IPS DF 19.7 (cell line): ENCODE measurements at places on chromosomes 11 and 22.
A peak's percentile ranks its signal among the peaks of the same experiment; 100 is the strongest.

DNA sequence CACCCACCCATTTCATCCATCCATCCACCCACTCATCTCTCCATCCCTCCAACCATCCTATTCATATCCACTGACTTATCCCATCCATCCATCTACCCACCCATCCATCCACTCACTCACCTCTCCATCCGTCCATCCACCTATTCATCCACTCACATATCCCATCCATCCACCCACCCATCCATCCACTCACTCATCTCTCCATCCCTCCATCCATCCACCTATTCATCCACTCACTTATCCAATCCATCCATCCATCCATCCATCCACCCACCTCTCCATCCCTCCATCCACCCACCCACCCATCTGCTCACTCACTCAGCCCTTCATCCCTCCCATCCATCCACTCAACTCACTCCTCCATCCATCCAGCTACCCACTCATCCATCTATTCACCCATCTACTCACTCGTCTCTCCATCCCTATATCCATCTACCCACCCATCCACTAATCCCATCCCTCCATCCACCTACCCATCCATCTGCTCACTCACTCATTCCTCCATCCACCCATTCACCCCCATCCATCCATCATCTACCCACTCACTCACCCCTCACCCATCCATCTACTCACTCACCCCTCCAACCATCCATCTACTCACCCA lies 36.2 kb downstream of the TRMU start:
- DNase-seq = no peak

- no peak for DNase-seq
Measured at GRCh38 chr22:36550701-36551495, 21.9 kb upstream of the EIF3D start.

DNA sequence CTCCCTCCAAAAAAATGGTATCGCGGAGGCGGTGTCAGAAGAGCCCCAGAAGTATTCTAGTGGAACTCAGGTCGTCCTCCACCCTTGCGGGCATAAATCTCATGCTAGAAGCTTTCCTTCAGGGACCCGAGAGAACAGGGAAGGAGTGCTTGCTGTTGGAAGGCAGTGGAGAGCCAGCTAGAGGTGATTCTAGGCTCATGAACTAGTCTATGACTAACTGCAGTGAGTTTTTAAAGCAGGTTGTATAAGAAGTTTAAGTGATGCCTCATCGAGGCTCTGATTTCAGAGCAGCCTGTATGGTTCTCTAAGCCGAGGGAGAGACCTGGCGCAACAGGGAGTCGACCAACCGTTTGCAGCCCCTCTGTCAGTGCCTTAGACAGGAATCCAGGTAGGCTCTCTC lies 85.7 kb downstream of the TBC1D22A start:
- no peak for DNase-seq

DNA sequence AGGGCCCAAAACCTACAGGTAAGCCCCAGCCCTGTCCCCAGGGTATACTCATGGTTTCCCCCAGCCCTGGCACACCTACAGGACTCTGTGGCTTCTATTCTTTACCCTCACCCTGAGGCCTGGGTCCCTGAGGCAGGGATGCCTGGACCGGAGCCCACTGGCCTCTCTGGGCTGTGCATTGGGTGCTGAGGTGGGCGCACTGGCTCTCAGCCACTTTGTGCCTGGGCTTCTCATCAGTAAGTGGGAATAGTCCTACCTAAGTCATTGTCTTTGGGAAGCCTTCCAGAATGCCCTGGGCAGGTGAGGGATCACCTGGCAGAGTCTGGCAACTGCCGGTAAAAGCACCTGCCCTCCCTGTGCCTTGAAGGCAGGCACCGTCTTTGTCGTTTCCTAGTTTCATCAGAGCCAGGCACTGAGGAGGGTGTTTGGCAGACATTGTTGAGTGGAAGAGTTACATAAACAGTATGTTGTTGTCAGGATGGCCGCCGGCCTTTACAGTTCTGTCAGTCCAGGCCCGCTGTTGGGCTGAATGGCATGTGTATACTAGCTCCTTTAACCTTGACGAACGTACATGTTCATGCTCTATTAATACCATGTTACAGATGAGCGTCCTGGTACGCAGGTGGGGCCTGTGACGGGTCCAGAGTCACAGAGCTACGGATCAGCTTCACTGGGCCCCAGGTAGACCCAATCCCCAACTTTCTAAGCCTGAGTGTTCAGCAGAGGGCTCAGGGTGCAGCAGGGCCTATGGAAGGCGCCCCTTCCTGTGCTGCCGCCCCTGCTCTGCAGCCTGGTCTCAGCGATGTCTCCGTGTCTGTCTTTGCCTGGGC lies 23.0 kb downstream of the SHANK3 start:
- DNase-seq = no peak

- DNase-seq = peak; percentile 84
Measured at GRCh38 chr11:69640995-69641581, at the start of gene CCND1. Gene CCND1, plus strand, starts transcription at chr11:69641156. Its CDS starts 158 bp downstream, at chr11:69641314.

DNA sequence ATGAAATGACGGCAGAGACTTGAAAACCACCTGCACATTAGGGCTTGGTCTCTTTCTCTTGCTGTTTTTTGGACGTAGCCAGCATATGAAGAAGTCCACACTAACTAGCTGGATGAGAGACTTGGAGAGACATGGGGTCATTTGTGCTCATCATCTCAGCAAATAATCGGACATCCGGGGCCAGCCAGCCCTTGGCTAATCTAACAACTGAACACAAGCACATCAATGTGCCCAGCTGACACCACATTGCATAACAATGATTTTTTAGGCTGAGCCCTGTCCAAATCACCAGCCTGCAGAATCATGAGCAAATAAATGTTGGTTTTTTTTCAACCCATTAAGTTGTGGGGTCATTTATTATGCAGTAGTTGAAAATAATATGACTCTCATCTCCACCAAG lies 460.3 kb upstream of the LARGE1 start:
- no peak for DNase-seq

DNA sequence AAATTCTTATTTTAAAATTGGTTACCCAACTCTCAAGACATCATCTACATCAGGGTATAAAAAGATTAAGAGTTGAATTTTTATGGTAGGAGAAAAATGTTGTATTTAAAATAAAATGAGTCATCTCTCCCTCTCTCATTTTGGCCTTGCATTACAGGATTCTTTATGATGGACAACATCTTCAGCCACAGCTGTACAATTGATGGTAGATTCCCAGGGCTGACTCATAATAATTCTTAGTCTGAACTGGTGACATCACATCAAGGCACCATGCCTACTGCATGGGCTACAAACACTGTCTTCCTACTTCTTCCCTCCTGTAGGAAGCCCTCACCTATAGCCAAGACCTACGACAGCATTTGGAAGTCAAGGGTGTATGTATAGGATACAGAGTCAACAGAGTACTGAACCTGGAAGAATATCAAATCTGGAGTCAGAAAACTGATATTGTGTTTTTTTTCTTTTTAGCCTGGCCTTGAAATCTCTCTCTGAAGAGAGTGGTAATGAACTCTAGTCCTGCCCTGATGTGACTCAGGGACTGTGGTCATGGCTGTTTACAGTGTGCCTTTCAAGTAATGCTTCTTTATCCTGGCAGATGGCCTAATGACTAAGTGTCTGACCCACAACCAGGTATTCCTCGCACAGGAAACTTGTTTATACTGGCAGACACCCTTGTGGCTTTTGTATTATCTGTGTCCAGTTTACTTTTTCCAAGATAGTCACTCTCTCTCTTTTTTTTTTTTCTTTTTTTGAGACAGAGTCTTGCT lies 32.5 kb downstream of the MRGPRX2 start:
- DNase-seq = no peak

- DNase-seq = no peak
Measured at GRCh38 chr11:130551388-130551787, 102.9 kb downstream of the ADAMTS15 start.

DNA sequence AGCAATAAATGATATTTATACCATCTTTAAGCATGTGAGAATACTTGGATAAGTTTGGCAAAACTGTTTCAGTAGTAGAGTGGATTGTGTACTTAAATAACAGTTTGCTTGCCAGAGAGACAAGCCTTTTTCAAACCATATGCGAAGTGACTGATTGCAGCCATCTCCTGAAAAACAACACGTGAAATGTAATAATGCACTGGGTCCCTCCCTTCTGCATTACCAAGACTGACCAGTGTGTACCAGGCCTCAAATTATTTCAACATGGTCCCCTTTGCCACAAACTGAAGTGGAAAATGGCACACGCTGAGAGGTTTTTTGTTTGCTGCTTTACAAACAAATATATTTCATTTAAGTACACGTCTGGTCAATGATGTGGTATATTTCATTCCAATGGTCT lies 337.4 kb downstream of the SOX6 start:
- DNase-seq = no peak

- no peak for DNase-seq
Measured at GRCh38 chr11:62506413-62507124, 40.0 kb downstream of the AHNAK start.

DNA sequence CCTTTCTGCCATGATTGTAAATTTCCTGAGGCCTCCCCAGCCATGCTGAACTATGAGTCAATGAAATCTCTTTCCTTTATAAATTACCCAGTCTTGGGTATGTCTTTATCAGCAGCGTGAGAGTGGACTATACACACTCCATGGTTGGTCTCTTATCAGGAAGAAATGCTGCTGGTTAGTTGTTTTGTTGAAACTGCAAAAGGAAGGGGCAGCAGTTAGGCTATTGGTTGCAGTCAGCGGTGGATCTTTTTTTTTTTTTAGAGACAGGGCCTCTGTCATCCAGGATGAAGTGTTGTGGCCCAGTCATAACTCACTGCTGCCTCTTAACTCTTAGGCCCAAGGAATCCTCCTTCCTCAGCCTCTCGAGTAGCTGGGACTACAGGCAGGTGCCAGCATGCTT lies 51.7 kb downstream of the HSD17B12 start:
- DNase-seq = no peak

DNA sequence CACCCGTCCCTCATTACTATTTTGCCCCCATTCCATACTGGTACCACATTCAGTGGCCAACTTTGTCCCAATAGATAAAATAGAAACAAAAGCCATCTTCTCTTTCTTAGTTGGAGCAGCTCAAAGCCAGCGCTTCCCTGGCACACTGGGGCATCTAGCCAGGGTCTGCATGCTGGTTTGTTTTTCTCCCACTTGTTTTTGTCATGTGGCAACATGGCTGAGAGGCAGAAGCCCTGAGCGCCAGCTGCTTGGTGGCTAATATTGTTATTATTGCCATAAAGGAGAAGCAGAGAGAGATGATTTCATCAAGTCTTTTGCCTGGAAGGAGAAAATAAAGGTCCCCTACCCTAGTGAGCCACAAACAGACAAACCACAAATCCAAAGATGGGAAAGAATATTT lies 48.4 kb upstream of the CRTAM start:
- DNase-seq = no peak
